ENCODE measurements at places on chromosomes 11 and 22.
A peak's percentile ranks its signal among the peaks of the same experiment; 100 is the strongest.

DNA sequence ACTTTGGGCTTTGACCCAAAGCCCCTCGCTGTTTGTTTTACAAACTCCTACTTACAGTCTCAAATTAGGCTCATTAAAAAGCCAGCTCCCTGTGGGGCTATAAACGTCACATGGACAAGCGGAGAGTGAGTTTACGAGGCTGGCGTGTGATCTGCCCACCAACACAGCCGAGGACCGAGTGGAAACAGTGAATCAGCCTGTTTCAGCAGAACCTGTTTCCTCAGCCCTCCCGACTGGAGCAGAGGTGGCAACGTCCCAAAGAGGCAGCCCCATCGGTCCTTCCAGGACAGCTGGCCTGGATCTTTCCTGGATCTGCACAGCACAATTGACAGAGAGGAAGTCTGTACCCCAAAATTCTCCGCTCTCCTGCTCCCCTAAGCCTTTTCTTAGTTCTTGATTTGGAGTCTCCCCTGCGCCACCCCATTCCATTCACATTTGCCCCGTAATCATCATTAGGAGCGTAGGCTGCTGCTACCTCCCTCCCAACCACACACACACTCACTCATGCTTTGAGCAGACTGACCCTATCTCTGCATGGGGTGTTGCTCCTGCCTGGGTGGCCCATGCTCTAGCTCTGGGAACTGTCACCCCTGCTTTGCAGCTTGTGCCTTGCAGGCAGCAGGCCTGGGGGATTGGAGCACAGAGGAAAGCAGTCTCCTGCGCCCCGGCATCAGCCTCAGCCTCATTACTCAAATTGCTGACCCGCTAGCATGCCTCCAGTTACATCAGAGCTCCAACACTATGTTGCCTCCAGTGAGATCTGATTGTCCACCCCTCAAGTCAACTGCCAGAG lies 117.8 kb downstream of the NAT10 start:
- no peak for DNase-seq

GRCh38 chr11:110453684-110454354 lies 24.1 kb downstream of the FDX1 start:
- no peak for DNase-seq

DNA sequence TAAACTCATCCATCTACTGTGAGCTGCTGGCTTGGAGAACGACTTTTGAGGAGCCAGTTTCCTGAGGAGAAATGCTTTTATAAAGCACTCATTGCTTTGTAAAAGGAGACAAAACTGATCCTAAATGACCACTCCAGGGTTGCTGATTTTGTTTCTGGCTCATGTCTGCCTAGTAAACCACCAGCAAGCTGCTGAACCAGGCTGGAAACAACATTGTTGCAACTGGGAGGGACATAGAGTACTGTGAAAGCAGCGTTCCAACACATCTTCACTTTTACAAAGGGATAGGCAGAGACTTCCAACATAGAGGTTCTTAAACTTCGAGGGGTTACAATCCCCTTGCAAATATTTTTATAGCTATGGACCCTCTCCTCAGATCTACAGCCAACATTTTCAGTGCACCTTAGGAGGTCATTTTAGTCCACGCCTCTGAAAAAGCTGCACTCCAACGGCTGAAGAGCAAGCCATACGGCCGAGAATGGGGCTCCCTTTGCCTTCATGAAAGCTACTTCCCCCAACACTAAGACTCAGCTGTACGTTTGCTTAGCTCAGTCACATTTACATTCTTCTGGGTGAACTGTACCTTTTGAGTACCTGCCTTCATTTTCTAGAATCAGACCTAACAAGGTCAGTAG lies 54.7 kb downstream of the PANX1 start:
- DNase-seq = no peak

GRCh38 chr11:32210556-32210955 lies 119.7 kb downstream of the RCN1 start:
- DNase-seq = peak; percentile 6

DNA sequence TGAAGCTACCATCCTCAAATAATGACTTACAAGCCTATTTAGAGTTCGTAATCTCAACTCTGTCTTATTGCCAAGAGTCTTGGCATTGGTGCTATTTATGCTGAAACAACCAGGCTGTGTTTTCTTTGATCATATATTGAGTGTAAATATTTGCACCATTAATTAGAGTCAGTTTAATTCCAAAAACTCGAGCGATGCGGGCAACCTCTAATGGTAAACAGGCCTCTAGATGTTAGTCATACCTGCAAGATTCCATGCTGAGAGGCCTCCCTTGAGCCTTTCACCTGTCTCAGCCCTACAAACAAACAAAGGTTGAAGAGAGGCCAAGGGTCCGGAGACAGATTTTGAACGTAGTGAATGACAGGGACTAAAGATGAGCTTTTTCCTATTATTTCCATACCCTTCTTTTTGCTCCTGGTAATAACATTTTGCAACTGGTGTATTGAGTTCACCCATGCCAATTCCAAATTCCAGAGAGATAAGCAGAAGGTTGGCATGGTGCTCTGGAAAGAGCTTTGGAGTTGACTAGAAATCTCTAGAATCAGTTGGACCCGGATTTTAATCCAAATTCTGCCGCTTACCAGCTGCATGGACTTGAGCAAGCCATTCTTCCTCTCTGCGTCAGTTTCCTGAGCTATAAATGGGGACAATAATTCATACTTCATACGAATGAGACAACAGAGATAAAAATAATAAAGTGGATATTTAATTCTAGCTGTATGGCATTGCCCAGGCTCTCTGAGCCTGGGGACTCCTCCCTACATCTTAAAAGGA lies 99.1 kb upstream of the ANO1 start:
- DNase-seq = no peak

DNA sequence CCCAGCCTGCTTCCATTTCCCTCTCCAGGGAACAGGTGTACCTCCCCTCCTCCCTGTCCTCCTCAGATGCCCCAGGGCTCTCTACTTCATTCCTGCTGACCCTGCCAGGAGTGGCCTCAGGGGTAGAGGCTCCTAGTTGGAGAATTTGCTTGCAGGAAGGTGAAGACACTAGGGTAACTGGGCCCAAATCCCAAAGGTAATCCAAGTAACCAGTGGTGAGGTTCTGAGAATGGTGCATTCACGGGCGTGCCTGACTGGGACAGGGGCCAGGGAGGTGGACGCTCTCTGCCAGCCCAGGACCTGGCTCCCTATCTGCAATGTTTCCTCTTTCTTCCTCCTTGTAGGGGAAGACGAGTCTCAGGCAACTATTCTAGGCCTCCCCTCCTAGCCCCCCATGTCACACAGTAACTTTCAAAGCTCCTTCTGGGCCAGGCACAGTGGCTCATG lies 2.9 kb downstream of the SLC35C1 start:
- no peak for DNase-seq

- no peak for DNase-seq
These were observed 113.6 kb upstream of the ANO5 start for GRCh38 chr11:22079133-22079872.

DNA sequence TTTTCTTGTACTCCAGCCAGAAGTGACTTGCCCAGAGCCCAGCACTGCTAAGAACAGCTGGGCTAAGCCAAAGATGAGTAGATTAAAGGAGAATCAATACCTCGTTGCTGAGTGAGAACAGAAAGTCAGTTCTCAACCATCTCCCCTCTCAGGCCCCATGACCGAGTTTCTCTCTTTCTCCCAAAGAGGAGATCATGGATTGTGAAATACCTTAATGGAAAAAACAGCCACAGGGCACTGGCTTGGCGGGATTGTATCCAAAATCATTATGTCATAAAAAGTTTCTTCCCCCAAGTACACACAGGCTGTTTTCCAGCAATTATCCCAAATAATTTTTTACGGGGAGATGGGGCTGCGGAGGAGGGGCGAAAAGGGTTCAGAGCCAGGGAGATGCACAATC lies 111.8 kb upstream of the TMEM45B start:
- DNase-seq = no peak

DNA sequence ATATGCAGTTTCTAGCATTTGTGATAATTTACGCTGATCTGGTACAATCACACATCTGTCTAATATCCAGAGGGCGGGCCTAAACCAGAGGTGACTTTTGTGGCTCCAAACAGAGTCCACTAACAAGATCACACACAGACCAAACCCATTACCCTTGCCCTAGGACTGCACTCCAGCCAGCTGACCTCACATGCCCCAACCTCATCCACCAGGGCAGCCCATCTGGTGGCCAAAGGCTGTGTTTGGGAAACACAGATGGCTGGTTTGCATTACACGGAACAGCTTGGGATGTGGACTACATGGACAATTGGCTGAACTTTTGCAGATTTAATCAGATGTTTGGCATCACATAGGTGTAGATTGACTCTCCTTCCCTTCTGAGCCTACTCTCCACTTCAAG lies 228.2 kb downstream of the GRIK4 start:
- DNase-seq = no peak

GRCh38 chr11:38824573-38824972 lies 2226.5 kb upstream of the RAG2 start:
- DNase-seq = no peak

DNA sequence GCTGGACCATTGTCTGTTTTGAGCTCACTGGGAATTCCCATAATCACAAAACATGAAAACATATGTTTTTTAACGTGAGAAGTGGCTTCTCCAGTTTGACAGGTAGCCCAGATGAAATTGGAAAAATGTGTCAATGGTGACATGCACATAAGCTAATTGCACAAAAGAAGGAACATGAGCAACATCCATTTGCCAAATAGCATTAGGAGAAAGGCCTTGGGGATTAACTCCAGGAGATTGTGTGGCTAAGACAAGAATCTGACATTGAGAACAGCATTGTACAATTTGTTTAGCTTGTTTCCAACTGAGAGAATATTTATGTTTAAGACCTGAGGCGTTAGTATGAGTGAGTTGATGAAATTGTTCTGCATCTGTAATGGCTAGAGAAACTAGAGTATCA lies 147.0 kb upstream of the API5 start:
- DNase-seq = no peak

DNA sequence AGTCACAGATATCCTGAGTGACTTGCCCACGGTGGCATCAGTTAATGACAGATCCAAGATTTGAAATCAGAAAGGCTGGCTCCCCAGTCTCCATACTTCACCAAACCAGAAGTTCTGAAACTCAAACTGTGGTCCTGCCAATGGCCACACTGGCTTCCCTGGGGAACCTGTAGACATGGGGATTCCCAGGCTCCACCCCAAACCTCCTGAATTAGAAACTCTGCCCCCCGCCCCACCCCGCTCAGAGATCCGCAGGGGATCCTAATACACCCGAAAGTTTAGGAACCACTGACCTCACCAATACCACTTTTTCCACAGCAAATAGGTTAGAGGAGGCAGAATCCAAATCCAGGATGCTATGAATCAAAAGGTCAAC lies 15.3 kb downstream of the RTN4RL2 start:
- DNase-seq = no peak

DNA sequence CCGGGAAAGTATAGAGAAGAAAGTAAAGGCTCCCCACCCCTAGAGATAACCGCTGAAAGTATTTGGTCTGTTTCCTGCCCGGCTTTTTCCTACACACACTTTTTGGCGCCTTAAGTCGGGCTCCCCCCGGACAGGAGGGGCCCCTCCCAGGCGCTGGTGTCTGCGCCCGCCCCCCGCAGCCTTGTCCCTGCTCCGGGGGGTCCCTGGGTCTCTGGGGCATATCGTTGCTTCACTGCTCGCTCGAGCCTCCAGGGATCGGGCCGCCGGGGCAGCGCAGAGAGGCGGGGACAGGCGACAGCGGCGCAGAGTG lies 928 bp upstream of the CRACR2B start:
- DNase-seq = no peak

DNA sequence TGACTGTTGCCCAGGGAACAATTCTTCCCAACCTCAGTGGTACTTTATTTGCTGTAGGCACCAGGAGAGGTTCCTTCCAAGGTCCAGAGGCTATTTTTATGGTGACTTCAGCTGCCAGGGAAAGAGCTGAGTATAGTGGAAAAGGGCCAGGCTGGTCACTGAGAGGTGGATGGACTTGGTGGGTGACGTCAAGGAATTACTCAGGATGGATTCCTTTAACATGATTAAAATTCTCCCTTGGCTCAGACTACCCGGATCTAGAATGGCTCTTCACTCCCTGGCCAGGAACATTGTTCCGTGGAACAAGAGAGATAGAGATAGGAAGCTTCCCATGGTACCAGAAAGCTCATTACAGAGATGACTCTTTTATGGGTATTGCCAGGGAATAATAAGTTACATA lies 8.7 kb upstream of the CALCA start:
- DNase-seq = no peak

DNA sequence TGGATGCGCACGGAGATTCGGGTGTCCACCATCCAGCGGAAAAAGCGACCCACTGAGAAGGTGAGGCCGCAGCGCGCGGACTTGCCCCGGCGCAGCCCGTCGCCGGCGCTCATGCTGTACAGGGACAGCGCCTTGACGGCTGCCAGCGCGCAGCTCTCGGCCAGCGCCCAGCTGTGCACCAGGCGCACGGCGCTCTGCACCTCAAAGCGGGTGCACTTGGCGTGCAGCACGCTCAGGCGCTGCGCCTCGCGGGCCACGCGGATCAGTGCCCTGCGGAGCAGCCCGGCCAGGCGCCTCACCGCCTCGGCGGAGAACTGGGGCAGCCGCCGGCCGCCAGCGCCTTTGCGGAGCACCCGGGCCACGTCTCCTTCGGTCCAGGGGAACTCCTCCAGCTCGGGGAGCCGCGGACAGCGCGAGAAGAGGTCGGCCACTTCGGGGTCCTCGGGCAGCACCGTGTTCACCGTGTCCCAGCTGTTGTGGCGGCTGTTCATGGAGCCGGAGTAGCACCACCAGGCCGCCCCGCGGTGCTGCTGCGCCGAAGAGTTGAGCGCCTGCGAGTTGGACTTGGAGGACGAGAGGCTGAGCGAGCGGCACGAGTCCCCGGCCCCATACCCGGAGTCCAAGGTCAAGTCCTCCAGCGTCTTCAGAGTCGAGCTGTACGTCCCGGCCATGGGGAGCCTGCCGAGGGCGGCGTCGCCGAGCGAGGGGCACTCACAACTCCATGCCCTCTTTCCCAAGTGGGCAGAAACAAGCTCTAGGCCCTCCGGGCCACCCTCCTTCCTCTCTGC lies 703 bp downstream of the ABTB2 start:
- DNase-seq = peak; percentile 23

DNA sequence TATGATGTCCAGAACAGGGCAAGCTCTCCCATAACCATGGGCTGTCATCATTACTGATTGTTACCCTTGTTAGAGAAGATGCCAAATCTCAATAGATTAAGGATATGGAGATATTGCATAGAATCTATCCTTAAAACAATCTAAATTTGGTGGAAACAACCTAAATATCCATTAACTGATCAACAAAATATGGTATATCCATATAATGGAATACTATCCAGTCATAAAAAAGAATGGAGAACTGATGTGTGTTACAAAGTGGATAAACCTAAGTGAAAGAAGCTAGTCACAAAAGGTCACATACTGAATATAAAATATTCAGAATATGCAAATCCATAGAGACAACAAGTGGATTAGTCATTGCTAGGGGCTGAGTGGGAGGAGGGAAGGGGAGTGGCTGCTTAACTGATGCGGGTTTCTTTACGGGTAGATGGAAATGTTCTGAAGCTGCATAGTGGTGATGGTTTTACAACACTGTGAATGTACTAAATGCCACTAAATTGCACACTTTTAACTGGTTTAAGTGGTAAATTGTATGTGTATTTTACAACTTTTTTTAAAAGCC lies 36.1 kb upstream of the SMCO4 start:
- DNase-seq = no peak
